ENCODE measurements at places on chromosomes 6 and 20.

DNA sequence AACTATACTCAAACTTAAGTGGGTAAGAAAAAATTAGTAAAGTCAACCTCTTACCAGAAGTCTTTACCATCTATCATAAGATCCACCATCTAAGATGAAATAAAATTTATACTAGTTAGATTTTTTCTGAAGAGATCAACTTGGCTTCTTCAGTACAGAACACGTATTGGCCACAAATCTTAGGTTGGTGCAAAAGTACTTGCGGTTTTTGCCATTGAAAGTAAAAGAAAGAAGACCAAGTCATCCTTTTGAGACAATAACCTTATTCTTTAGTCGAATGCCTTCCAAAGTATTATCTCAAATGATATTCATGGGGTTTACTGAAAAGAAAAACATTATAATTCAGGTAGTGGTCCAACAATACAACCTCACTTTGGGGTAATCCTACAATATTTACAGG lies 292.6 kb upstream of the PTCHD4 start:
- DNase-seq, result no peak

DNA sequence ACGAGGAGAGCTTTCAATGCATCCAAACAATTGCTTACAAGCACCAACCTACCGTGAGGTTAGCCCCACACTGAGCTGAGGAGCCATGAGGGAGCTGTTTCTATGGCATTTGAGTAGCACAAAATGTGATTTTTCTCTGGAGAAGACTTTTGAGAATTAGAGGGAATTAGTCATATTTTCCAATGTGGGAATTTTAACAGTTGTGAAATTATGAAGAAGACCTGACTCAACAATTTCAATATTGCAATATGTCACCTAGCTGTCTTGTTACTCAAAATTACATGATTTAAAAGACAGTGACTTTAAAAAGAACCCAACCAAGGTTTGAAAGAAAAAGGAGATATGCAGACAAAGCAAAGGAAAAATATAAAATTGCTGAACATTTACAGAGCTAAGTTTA lies 62.6 kb upstream of the LY86 start:
- no peak for DNase-seq

- no peak for DNase-seq
Observed at GRCh38 chr20:45433976-45434375, 18.0 kb downstream of the PIGT start.

DNA sequence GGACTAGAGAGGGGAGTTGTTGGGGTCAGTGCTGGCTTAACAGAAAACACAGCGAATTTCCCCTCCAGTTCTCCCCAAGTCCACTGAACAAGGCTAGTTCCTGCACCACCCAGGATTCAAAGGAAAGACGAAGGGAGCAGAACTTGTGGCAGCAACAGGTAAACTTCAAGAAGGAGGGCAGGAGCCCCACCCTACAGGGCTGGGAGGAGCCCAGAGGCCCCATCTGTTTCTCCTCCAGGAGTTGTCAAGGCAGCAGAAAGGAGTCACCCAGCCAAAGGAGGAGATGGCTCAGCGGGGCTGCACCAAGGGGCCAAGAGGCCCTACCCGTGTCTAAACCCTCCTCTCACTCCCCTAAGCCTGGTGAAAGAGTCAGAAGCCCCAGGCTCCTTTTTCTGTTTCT lies 1.7 kb downstream of the SAPCD1 start:
- no peak for DNase-seq

GRCh38 chr20:36279362-36279761 lies 26.8 kb upstream of the DLGAP4 start:
- no peak for DNase-seq
